T-helper 1 cell (primary cell): ENCODE measurements at places on chromosomes 13 and 19.

- DNase-seq: no peak
Measured at GRCh38 chr13:40130871-40131636, 475.6 kb downstream of the COG6 start.

GRCh38 chr19:7860714-7861618, 13.2 kb downstream of the PRR36 start:
- DNase-seq: no peak

DNA sequence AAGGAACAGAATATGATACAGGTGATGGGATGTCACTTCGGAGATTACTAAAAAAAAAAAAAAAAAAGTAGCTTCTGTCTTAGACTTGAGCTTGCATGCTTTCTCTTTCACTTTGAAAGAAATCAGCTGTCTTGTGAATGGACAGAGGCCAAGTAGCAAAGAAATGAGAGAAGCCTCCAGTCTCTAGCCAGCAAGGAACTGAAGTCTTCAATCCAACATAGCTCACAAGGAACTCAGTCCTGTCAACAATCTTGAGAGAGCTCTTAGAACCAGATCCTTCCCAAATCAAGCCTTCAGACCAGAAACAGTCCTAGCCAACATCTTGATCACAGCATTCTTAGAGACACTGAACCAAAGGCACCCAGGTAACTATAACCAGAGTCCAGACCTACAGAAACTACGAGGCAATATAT, 7.7 kb downstream of the N4BP2L2 start:
- no peak for DNase-seq

- DNase-seq: no peak
Measured at GRCh38 chr13:75825594-75825993, 189.5 kb downstream of the LMO7 start.

DNA sequence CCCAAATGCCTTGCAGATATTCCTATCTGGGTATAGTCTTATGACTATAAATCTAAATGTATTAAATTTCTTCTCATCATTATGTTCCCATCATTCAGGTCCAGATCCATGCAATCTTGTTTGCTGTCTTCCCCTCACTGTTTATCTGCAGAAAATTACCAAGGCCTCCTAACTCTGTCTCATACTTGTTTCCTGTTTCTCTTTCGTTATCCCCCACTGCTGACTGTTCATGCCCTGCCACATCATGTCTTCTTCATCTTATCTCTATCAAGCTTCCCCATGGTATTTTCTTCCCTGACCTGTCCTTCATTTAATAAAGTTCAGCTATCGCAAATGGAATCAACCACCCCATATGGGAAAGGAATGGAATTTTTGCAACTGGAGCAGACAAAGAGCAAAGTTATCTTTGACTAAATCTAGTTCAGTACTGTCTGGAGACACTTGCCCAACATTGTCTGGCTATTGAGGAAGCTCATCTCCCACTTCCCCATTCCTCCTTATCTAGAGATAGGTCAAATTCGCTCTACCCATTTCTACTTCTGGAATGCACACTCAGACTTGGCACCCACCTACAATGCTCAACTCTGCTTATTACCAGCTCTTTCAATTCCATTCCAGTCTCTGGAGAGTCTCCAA, 1358.1 kb downstream of the EFNB2 start:
- DNase-seq: no peak
